ENCODE measurements at places on chromosomes 6 and 20.

GRCh38 chr6:12110523-12111362 lies 98.6 kb downstream of the HIVEP1 start:
- DNase-seq: no peak

DNA sequence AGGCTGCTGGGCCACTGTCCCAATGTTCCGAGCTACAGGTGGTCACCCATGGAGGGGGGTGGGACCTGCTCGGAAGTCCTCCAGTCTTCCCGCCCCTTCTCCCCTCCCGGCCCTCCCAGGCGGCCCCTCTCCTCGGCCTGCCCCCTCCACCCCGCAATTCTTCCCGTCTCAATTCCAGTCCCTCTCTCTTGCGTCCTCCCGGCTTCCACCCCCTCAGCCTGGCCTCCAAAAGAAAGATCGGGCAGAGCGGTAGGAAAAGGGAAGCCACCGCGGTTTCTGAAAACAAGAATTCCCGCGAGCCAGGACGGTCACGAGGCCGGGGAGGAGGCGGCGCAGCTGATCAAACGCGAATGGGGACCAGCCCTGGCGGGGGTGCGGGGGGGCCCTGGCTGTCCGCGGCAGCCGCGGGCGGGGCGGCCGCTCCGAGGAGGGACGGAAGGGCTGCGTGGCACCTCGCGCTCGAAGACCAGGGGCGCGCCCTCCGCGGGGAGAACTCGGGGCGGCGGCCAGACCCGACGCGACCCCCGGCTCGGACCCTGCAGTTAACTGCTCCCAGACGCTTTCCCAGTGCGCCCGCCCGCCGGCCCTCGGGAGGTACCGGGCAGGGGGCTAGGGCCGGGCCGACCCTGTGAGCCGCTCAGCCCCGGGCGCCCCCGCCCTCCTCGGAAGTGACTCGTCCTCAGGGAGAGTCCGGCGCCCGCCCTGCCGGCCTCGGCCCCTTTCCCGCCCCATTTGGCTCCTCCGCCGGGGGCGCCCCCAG lies 1.0 kb downstream of the PXDC1 start:
- peak; percentile 82 for DNase-seq

- DNase-seq: peak; percentile 94
Measured at GRCh38 chr6:36853325-36853724, 14.1 kb upstream of the CPNE5 start.

- DNase-seq: no peak
Measured at GRCh38 chr6:74656453-74656852, 549.4 kb downstream of the COL12A1 start.

- DNase-seq: no peak
Measured at GRCh38 chr6:136761227-136761922, 30.9 kb downstream of the MAP3K5 start.

GRCh38 chr20:61579908-61580307 lies 327.8 kb downstream of the CDH4 start:
- no peak for DNase-seq

- DNase-seq: peak; percentile 60
Measured at GRCh38 chr6:114100215-114100994, 129.5 kb upstream of the HDAC2 start.

- no peak for DNase-seq
Measured at GRCh38 chr6:105982761-105983540, 103.2 kb upstream of the PRDM1 start.

DNA sequence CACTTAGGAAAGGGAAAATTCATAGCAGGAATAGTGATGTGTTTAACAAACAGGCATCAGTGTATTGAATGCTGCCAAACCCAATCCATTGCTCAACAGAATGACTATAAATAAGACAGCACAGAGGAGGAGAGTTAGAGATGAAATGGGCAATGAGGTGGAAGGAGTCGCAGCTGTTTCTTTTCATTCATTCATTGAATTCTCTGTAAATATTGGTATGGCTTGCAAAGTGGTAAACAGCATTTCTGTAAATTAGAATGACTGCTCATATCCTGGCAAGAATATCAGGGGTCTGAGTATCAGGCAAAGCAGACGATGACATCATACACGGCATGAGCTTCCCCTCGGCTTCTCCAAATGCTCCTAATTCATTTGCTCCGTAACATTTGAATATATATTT lies 703.6 kb upstream of the SLC35B3 start:
- no peak for DNase-seq

DNA sequence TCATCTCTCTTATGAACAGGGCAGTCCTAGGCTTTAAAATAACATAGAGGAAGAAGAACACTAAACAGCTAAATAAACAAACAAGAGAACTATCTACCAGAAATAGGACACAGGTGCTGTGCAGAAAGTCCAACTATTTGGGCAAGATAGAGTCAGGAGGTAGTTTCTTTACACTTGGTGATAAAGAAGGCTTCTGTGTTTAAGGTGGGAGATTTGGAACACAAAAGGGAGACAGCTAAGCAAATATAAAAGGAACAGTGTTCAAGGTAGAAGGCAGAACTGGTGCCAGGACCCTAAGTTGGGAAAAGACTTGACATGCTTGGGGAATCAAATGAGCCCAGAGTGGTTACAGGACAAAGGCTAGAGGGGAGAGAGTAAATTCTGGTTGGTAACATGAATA lies 110.5 kb downstream of the MANEA start:
- DNase-seq: no peak

DNA sequence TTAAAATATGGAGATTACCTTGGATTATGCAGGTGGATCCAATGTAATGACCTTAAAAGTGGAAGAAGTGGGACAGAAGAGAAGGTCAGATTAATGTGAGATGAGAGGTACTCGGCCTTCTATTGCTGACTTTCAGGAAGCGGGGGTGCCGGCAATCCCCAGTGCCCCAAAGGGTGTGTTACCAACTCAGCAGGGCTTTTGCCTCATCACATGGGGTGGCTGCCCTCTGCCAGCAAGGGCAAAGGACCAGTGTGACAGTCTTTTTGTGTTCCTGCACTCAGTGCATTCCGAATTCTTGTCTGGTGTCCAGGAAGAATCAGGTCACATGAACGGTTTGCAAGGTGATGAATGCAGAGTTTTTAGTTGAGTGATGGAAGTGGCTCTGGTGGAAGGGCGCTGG lies 624.2 kb downstream of the COL12A1 start:
- DNase-seq: no peak

GRCh38 chr6:39377539-39377950 lies 55.0 kb upstream of the KCNK16 start:
- DNase-seq: peak; percentile 63

DNA sequence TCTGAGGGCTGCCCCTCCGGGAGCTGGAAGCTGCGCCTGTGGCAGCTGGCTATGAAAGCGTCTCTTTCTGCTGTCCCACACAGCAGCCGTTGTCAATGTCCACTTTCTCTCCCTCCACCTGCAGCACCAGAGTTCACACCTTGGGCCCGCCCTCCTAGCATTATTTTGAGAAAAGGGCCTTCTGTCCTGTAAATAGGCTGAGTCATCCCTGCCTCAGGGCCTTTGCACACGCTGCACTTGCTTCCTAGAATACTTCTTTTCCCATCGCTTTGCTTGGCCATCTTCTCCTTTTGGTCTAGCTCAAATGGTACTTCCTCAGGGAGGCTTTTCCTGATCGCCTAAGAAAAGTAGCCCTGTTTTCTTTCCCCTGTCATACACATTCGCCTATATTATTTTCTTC lies 69.3 kb upstream of the ZNFX1 start:
- DNase-seq: peak; percentile 23

GRCh38 chr20:21615617-21616080 lies 89.8 kb upstream of the PAX1 start:
- peak; percentile 45 for DNase-seq

GRCh38 chr20:62266340-62266739 lies 28.0 kb downstream of the OSBPL2 start:
- no peak for DNase-seq

DNA sequence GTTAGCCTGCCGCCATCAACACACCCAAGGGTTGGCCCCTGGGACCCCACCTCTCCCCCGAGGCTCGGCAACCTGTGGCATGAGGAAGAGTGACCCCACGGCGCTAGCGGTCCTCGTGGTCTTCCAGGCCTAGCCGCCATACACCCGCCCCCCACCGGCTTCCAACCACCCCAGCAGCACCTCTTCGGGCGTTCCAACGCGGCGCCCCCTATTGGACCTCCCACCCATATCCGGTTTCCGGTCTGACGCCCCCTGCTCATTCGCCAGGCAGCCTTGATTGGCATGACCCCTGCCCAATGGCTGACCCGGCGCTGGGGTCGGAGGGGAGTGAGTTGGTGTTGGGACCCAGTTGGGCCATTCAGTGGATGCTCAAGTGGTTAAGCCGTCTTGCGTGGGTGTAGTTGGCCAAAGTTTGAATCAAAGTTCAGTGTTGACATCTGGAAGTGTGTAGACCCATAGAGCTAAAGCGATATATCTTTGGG lies at the start of gene GNAS-AS1:
Gene GNAS-AS1, minus strand, starts transcription at position 210 of the 482 bp plus-strand sequence.
- DNase-seq: peak; percentile 90

DNA sequence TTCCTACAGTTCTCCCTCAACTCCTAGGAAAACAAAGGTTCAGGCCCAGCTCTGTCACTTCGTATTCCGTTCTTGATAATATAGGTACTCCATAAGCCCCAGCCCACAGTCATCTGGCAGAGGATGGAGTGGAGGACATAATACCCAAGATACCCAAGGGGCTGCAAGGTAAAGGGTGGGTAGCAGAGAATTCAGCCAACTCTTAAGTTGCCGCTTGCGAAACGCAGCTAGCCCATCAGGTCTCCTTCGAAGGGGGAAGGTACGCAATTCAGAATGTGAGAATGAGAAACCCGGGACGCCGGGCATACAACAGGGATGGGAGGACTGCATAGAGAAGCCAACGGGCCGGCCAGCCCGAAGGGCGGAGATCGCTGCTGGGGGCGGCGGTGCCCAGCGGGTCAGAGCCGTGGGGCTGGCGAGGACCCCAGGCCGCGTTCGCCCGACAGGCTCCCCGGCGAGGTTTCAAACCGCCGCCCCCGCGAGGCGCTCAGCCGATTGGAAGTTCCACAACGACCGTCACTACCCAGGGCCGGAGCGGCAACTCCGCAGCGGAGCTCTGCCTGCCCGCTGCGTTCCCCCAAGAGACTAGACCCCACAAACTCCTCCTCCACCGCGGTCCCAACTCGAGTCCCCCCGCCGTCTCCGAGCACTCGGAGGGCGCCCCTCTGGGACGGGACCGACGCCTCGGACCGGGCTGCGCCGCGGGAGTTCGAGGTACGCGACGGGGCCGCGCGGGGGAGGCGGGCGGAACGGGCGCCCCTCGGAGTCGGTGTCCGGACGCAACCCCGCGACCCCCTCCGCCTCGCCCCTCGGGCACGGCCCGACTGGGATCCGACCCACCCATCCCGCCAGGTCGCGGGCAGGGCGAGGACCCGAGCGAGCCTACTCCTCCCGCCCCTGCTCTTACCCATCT lies 911 bp downstream of the CDK19 start:
- peak; percentile 57 for DNase-seq

DNA sequence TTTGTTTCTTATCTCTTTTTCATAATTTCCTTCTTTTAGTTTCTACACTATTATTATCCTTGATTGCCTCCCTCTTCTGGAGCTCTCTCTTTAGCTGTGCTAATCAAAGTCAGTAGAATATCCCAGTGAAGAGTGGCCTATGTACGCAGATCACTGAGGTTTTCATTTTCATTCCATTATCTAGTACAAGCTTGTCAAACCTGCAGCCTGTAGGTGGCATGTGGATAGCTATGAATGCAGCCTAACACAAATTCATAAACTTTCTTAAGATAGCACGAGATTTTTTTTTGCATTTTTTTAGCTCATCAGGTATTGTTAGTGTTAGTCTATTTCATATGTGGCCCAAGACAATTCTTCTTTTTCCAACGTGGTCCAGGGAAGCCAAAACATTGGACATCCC lies 825.7 kb upstream of the MAP3K7 start:
- no peak for DNase-seq

GRCh38 chr6:135871296-135871695 lies 19.8 kb downstream of the PDE7B start:
- DNase-seq: peak; percentile 72

GRCh38 chr6:145850671-145851070 lies 36.1 kb upstream of the FBXO30 start:
- DNase-seq: no peak

DNA sequence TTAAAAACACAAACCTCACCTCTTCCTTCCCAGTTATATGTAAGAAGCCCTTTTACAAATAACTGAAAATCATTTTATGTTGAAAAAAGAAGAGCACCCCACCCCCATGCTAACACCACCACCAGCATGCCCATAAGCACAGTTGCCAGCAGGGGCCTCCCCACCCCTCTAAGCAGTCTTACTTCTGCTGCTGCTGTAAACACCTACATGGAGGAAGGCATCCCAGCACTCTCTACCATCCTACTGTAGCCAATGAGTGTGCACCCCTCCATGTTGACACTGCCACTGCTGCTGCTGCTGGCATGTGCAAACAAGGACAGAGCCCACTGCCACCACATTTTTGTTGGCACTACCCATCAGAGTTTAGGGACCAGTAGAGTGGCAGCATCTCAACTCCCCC lies 49.6 kb upstream of the PHIP start:
- no peak for DNase-seq

DNA sequence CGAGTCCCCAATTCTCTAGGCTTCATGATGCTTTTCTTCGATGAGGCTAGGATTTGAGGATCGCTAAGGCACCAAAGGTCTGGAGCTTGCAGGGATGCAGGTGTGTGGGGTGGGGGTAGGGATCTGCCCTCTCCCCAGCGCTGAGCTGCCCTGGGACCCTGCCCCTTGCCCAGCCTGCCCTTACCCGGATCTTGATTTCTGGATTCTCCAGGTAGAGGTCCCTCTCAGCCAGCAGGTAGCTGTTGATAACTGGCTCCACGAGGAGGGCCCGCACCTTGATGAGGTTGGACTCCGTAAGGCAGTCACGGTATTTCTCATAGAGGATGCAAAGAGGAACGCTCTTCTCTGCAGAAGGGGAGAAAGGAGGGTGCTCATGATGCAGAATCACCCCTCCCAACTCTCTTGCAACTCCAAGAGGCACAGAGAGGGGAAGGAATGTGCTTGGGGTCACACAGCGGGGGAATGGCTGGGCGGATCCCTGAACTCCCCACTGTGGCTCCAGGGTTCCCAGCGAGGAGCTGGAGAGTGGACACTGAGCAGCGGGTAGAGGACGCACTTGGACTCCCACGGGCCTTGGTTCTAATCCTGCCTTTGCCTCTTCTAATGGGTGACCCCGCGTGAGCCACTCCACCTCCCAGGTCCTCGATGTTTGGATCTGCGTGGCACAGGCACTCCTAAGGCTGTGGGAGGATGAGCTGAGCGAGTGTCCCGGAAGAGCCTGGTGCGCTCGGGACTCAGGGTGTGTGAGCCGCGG lies 32.7 kb downstream of the TGM2 start:
- no peak for DNase-seq

- peak; percentile 70 for DNase-seq
Measured at GRCh38 chr6:12137480-12137879, 125.4 kb downstream of the HIVEP1 start.

DNA sequence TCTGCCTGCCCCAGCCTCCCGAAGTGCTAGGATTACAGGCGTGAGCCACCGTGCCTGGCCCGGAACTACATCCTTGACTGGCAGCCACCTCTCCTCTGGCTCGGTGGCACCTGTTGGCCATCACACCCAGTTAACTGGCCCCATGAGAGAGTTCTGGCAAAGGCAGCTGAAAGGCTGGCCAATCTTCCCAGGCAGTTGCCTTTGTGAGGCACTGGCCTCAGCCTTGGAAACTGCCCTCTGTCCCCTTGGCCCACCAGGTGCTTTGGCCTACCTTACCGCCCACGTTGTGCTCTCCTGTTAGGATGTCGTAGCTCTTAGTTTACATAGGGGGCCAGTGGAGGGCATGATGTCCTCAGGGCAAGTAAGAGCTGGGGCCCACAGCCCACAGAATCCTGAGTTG lies 9.6 kb upstream of the MANBAL start:
- DNase-seq: no peak

Data from EL (cell line).